Urinary bladder (tissue), 4 donors: ENCODE measurements at places on chromosomes 1 and 21. TPM values are rescaled to one million over a fixed set of nuclear protein-coding genes. Genes with fewer than 3 reads are reported as not detected.

Gene PODN
- total RNA-seq, result 17.1 TPM

DNA sequence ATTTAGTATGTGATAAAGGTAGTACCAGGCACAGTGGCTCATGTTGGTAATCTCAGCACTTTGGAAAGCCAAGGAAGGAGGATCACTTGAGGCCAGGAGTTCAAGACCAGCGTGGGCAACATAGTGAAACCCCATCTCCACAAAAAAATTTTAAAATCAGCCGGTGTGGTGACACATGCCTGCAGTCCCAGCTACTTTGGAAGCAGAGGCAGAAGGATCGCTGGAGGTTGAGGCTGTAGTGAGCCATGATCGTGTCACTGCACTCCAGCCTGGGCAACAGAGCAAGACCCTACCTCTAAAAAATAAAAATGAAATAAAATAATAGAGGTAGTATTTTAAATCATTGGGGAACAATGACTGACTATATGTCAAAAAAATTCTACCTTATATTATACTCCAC is 17.2 kb downstream of the SASS6 start:
- DNase-seq, result no peak

Gene MAP10
- 5.4 TPM for total RNA-seq

DNA sequence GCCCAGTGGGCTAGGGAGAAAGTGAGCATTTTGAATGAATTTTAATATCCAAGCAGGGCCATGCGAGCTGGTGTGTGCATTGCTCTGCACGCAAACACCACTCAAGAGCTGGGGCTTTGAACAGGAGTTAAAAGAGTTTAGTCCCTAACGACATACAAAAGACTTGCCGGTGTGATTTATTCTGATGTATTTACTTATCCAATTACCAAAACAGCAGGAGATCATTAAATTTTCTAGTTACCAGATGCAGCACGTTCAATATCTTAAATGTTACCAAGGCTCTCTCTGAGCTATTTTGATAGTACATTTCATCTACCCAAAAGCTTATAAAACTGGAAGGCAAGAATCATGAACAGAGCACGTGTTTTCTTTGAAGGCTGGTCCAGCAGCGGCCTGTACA is 30.0 kb upstream of the DMRTA2 start:
- no peak for DNase-seq

Gene C21orf58
- 5.2 TPM for total RNA-seq

DNA sequence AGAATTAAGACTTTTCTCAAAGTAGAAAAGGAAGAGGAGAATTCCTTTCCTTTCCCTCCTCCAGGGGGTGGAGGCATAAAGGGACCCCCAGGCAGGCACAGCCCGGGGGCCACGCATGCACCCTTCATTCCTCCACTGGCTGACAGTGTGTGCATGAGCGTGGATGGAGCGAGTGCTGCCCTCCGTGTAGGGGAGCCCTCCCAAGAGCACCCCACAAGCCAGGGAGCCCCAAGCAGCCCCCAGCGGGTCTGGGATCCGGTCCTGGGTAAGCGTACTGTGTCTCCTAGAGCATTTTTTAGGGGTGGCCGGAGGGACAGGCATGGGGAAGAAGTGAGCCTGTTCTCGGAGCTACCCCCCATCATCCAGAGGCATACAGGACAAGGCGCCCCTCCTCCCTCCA is 120.5 kb downstream of the SIK1 start:
- no peak for DNase-seq

DNA sequence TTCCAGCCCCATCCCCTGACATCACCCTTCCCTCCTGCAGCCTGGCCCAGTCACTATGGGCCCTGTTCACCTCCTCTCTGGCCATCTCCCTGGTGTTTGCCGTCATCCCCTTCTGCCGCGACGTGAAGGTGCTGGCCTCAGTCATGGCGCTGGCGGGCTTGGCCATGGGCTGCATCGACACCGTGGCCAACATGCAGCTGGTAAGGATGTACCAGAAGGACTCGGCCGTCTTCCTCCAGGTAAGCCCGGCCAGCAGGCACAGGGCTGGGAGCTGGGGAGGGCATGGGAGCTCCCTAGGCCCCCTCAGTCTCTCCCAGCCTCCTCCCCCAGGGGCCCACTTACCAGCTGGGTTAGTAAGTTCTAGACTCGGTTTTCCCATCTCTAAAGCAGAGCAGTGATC is 52.1 kb downstream of the ELK4 start:
- DNase-seq, result no peak

Gene PAQR6
- total RNA-seq, result 0.79 TPM

DNA sequence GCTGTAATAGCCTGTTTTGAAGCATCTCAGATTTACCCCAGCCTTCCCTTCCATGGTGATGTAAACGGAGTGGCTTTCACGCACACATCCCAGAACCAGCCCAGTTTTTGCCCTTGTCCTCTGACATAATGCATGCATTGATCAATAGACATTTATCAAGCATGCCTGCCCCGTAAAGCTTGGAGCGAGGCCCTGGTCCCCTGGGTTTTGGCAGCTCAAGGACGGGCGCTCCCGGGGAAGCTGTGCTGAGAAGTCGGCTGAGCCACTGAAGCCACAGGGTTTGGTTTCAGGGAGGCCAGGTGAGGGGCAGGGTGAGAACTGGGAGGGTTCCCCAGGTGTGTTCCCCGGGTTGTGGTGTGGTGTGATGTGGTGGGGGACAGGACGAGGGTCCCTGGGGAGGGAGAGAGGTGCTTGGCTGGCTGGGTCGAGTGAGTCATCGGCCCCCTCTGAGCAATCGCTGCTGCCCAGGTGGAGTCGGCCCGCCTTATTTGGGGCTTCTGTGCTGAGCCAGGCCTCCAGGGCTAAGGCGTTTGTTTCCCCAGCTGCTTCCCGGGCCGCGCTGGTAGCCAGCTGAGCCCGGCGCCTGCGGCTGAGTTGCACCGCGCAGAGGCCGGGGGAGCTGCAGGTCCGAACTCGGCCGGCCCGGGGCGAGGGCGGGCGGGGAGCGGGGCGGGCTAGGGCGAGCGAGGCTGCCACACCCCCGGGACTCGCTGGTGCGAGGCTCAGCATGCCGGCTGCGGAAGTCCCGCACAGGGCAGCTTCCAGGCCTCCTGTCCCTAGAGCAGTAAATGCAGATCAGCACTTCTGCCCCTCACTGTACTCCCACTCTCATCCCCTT is 23.6 kb downstream of the ATP2B4 start:
- DNase-seq, result no peak

GRCh38 chr1:31694964-31695313 is 8.9 kb downstream of the COL16A1 start:
- no peak for DNase-seq

DNA sequence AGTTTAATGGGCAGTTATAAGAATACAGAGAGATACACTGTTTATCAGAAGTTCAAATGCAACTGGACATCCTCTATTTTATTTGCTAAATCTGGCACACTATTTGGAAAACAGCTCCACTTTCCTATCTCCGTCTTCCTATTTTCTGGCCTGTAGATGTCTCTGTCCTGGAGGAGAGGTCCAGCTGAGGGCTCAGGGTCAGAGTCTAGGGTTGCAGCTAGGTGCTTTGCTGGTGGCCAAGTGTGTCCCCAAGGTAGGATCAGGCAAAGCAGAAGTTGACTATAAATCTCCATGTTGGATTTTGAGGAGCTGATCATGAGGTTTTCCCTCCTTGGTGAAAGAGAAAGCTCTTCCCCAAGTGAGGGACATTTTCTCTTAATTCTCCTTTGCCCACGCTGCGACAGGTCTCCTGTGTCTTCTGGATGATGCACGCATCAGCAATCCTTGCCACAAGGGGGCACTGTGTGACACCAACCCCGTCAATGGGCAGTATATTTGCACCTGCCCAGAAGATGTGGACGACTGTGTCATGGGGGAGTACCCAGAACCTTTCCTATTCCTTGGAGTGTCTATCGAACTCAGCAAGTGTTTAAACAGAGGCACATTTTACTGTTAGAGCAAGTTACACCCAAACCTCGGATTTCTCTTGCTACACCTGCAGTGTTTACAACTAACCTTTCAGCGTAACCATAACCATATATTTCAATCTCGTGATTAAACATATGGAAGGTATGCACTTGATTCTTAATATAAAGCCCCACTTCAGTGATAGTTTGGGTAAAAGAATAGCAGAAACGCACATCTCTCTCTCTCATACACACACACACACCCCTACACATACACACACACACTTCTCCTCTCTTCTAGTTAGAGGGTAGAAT is 10.2 kb downstream of the ADAM30 start:
- no peak for DNase-seq

DNA sequence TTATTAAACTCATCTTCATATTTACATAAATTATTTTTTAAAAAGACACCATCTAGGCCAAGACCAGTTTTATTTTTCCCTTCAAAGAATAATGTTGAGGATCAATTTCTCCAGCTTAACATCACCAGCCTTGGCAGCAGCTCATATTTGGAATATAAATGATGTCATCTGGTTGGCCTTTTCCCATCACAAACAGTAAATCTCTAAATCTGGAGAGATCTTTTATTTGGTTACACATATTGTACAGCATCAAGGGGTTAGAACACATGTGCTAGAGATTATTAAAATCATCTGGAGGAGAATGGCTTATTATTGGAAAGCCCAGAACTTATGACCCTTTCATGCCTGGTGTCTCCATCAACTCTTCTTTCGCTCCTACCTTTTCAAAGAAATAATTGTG is 508.8 kb downstream of the PLPP3 start:
- DNase-seq, result peak; percentile 48

DNA sequence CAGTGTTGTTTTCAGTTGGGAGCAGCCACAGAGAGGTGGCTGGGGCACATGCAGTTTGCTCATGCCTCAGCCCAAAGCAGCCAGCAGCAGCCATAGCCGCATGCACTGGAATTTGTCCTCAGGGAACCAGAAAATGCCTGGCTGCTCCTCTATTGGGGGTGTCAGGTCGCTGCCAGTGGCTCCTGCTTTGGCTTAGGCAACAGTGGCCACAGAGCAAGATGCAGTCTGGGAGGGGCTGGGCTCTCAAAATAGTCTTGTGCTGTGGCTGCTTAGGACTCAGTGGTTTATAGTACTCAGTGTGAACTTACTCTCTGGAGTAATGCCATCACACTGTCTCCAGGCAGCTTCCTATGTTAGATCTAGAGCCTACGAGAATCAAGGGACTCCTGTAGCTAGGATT is 25.0 kb downstream of the CD55 start:
- DNase-seq, result no peak

GRCh38 chr21:30758306-30758705 is 3.1 kb upstream of the KRTAP21-1 start:
- no peak for DNase-seq

Gene PCSK9
- 2.9 TPM for total RNA-seq

GRCh38 chr1:157961805-157962762 is 31.4 kb upstream of the KIRREL1 start:
- no peak for DNase-seq

DNA sequence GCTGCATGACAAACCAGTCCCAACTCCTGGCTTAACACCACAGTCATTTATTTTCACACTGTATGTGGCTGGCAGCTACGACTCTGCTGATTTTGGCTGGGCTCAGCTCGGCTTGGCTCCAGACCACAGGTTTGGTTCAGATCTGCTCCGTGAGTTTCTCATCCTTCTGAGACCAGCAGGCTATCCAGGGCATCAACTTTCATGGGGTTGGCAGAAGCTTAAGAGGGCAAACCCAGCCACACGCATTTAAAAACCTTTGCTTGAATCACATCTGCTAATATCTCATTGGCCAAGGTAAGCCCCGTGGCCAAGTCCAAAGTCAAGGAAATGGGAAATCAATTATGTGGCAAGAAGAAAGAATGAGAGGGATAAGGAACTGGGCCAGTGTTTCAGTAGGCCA is 574.2 kb downstream of the MATN1 start:
- DNase-seq, result no peak

- no peak for DNase-seq
These were observed 116.8 kb upstream of the WNT4 start for GRCh38 chr1:22259551-22260282.

- DNase-seq, result no peak
These were observed 30.9 kb downstream of the SKI start for GRCh38 chr1:2258996-2259395.

DNA sequence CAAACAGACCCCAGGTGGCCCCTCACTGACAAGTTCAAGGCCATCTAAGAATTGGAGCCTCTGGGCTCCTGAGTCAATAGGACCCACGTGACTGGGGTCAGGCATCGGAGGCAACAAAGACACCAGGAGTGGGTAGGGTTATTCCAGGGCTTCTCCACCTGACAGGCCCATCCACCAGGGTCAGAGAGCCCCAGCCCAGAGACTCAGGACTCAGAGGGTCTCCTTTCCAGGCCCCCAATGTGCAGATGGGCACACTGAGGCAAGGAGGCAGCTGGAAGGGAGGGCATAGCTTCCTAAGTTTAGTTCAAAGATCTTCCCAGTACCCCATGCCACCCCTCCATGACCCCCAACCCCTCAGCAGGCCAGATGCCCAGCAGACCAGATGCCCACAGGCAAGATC is 388.6 kb downstream of the MATN1 start:
- no peak for DNase-seq

Gene GJA9
- 0.16 TPM for total RNA-seq

DNA sequence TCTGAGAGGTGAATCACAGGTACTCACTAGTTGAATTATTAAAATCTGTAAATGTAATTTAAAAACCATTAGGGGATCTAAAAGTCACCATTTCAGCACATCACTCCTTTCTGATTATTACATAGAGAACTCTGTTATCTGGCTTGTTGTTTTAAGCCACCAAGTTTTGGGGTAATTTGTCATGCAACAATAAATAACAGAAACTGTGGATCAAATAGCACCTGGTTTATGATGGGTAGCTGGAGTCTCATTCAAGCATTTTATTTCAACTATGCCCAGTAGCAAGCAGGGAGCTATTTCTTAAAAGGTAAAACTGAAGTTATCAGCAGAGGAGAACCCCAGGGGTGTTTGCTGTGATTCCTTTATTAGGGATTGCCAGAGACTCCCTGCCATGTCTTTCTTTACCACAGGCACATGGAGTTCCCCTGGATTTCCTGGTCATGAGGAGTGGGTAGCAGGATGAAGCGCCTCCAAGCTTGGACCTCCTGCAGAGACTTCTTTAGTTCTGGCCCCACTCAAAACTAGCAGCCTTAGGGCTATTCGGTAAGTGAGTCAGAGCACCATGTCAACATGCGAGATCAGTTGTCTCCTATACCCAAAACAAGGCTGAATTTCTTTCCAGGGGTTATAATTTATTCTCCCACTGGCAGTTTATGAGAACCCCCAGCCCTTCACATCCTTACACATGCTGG is 179.2 kb downstream of the GIPC2 start:
- DNase-seq, result no peak

Gene CSF3R
- 5.3 TPM for total RNA-seq
